Stimulated activated effector memory CD8-positive, alpha-beta T cell treated with anti-CD3 and anti-CD28 coated beads, Interleukin-12 subunit alpha, Interleukin-12 subunit beta, amount 100 ng/mL, for 72 hours (primary cell): ENCODE measurements at places on chromosomes 12 and 14.

- DNase-seq, result no peak
These were observed 81.3 kb upstream of the RIC8B start for GRCh38 chr12:106692896-106693820.

DNA sequence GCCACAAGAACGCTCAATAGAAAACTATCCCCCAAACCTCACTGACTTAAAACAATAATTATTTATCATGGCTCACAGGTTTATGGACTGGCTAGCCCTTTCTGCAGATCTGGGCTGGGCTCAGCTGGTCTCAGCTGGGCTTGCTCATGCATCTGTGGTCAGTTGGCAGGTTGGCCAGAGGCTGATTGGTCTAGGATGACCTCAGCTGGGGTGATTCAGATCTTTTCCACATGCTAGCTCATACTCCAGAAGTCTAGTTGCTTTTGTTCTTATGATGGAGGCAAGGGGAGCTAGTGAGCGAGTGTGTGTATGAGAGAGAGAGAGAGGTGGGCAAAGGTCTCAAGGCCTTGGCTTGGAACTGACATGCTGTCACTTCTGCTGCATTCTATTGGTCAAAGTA, 181.2 kb upstream of the NRXN3 start:
- no peak for DNase-seq

DNA sequence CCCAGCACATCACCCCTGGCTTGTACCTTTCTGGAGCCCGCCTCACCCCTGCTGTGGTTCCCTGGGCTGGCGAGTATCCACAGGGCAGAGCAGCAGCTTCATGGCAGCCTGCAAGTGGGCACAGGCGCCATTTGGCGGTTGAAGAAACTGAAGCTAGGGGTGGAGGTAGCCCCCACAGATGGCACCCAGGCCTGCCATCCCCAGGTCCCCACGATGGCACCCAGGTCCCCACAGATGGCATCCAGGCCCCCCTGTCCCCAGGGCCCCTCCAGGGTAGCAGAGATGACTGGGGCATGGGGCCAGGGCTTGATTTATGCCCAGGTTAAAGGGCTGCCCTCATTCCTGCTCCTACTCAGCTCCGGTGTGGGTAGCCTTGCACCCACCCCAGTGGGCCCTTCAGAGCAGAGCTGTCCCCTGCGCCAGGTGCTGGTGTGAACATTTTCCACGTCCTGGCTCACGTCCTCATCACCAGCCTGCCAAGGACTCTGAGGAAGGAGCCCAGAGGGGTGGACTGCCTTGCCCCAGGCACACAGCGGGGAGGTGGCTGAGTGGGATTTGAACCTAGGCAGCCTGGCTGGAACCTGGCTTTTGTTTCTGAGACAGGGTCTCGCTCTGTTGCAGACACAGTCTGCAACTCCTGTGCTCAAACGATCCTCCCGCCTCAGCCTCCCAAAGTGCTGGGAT, 8.7 kb downstream of the MMP17 start:
- no peak for DNase-seq

GRCh38 chr12:80925237-80925636, 12.5 kb downstream of the LIN7A start:
- no peak for DNase-seq

GRCh38 chr14:96252999-96253539, 2.9 kb upstream of the BDKRB1 start:
- no peak for DNase-seq

DNA sequence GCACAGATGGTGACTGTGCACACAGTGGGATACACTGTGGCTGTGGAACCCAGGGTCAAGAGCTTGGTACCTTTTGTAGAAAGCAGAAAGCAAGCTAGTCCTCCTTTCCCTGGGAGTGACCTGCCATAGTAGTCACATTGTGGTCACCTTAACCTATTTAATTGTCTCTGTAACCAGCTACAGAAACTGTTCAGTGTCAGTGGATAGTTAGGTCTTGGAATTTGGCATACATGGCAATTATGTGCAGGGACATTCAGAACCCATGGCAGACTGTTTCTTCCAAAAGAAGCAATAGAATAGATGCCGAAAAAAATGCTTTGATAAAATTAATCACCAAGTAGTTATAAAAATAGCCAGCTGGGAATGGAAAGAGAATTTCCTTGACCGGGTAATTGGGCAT, 30.4 kb downstream of the PPHLN1 start:
- DNase-seq, result no peak

GRCh38 chr14:25118671-25119070, 68.7 kb upstream of the STXBP6 start:
- no peak for DNase-seq

GRCh38 chr12:46049665-46050064, 59.3 kb upstream of the SCAF11 start:
- DNase-seq, result no peak

DNA sequence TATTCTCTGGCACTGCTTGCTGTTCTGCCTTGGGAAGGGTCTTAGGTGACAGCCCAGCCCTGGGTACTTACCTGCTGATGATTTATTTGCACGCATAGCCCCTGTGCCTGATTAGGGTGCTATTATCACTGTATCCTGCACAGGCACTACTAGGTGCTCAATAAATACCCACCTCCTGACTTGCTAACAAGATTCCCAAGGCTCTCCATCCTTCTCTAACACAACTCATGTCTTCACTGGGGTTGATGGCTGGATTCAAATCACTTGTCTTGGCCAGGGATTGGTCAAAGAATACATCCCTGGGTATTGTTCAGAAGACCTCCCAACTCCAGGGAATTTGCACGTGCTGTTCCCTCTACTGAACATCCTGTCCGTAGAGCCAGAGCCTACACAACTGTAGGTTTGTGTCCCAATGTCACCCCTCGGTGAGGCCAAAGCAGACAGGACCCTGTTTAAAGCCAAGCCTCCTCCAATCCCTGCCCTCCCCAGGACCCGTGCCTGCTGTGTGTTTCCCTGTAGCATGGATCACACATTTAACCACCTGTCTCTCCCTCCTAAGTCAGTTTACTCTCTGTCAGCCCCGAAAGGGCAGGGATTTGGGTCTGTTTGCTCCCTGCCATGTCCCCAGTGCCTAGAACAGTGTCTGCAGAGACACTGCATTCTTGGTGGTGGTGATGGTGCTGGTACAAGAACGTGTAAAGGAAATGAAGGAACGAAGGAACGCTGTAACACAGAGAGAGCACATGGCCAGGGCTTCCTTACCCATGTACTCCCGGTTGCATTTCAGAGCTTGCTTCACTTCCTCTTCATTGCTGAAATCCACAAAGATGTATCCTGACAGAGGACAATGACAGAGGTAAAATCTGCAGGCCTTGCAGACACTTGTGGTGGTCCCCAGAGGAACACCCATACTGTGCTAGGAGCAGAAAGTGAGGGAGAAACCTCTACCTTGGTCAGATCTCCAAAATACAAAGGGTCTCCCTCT, 16.5 kb downstream of the RBM19 start:
- DNase-seq, result no peak

- DNase-seq, result no peak
These were observed 38.7 kb downstream of the TUNAR start for GRCh38 chr14:95915330-95915729.

- no peak for DNase-seq
These were observed 505.5 kb downstream of the NPAS3 start for GRCh38 chr14:33444136-33444535.

GRCh38 chr12:127174881-127175280, 1092.1 kb upstream of the TMEM132C start:
- no peak for DNase-seq

DNA sequence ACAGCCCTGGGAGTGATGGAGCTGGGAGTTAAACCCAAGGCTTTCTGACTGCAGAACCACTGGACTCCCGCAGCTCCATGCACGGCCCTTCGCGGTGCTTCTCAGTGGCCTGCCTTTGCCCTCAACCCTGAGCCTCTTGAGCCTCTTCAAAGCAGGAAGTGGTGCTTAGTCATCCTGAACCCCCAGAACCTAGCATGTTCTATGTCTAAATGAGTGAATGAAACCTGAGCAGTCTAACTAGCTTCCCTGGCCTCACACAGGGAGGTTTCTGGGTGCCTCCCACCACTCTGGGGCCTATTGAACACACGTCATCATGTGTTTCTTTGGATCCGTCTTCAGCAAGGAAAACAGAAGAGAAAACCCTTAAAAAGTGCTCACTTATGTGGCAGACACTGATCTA, 117.9 kb upstream of the SFSWAP start:
- DNase-seq, result no peak

- peak; percentile 77 for DNase-seq
These were observed 62.0 kb downstream of the NDUFA12 start for GRCh38 chr12:94941440-94941862.
